ENCODE measurements at places on chromosomes 12 and 14. TPM values are rescaled to one million over a fixed set of nuclear protein-coding genes. Genes with fewer than 3 reads are reported as not detected.
A peak's percentile ranks its signal among the peaks of the same experiment; 100 is the strongest.

Gene ACACB
- polyA plus RNA-seq: not detected

Gene USP44
- 5.5 TPM for polyA plus RNA-seq

Gene RD3L
- not detected for polyA plus RNA-seq

Gene CLEC9A
- polyA plus RNA-seq: not detected

Gene FOXM1
- polyA plus RNA-seq: not detected

Gene SLC10A1
- polyA plus RNA-seq: 0.12 TPM

Gene RPL36AL
- 512 TPM for polyA plus RNA-seq

DNA sequence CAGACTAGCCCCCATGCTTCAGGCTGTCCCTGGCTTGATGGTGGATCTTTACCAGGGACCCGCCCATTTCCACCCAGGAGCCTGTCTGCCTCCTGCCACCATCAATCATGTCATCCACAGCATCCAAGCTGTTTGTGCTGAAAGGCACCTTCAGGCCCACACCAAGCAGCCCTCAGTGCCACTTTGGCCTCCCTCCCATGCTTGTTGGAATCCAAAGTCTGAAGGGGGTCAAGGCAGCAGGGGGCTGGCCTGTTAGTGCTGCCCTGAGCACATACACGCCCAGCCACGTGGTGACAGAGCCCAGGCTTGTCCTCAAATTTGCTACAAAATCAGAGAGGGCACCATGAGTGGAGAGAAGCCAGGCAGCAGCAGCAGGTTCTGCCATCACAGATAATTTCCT, 1146.8 kb downstream of the FSCB start:
- H3K27ac ChIP-seq: no peak overlapping the region
- H3K36me3 ChIP-seq: no peaks in the 10 kb centered on the region
- DNase-seq: no peak
- H3K4me1 ChIP-seq: no peaks in the 10 kb centered on the region

- no peaks in the 10 kb centered on the region for H3K36me3 ChIP-seq
- DNase-seq: no peak
- peaks cover 36% of the 10 kb centered on the region for H3K27me3 ChIP-seq
- no peak overlapping the region for H3K27ac ChIP-seq
Measured at GRCh38 chr14:24388474-24389179, 10.2 kb upstream of the NYNRIN start.

- H3K27ac ChIP-seq: no peak overlapping the region
- peaks cover 6% of the 10 kb centered on the region for H3K4me1 ChIP-seq
- H3K4me3 ChIP-seq: no peak overlapping the region
- H3K36me3 ChIP-seq: no peaks in the 10 kb centered on the region
- peaks cover 28% of the 10 kb centered on the region for H3K27me3 ChIP-seq
Measured at GRCh38 chr12:29781188-29781587, 2.6 kb downstream of the TMTC1 start.

DNA sequence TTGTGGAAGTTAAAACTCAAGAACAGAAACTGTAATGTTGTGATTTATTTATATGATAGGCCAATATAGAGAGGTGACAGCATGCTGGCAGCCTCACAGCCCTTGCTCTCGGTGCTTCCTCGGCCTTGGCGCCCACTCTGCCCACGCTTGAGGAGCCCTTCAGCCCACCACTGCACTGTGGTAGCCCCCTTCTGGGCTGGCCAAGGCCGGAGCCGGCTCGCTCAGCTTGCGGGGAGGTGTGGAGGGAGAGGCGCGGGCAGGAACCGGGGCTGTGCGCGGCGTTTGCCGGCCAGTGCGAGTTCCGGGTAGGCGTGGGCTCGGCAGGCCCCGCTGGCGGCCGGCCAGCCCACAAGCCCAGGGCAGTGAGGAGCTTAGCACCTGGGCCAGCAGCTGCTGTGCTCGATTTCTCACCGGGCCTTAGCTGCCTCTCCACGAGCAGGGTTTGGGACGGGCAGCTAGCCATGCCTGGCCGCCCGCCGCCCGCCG, 65.8 kb upstream of the SLC8A3 start:
- H3K4me3 ChIP-seq: peak overlapping the region; percentile 75
- H3K27ac ChIP-seq: no peak overlapping the region
- DNase-seq: peak; percentile 1
- peaks cover 66% of the 10 kb centered on the region for H3K27me3 ChIP-seq

DNA sequence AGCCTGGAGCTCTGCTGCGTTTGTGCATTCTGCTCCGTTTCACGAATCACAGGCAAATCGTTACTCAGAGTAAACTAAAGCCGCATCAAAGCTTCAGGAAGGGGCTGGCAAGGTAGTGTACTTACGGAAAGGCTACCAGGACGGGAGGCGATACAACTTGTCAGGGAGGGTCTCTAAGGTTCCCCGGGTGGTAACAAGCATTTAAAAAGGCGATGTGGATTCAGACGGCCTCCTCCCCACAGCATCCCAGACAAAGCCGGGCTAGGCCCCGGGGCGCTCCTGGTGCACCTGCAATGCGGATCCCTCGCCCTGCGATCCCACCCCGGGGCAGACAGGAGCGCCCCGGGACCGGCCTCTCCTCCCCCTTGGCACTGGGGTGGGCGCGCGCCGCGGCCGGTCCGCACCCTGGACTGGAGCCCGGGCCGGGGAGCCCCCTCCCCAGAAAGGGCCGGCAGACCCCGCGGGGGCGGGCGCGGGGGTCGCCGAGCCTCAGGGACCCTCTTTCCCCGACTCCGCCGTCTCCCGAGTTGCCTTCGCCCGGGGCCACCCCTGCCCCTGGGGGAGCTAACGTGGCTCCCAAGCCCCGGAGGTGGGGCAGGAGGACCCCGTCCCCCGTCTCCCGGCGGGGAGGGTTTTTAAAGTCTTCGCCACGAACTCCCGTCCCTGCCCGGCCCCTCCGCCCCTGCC, 718 bp downstream of the CCDC92 start:
- H3K27ac ChIP-seq: peak overlapping the region; percentile 23
- DNase-seq: peak; percentile 29
- no peaks in the 10 kb centered on the region for H3K27me3 ChIP-seq
- peaks cover 10% of the 10 kb centered on the region for H3K36me3 ChIP-seq

GRCh38 chr12:109685574-109686447, 27.8 kb upstream of the FAM222A start:
- no peak overlapping the region for H3K4me3 ChIP-seq
- no peak for DNase-seq
- peaks cover 18% of the 10 kb centered on the region for H3K27me3 ChIP-seq

- peaks cover 20% of the 10 kb centered on the region for H3K36me3 ChIP-seq
- H3K4me3 ChIP-seq: no peak overlapping the region
- DNase-seq: no peak
- no peak overlapping the region for H3K27ac ChIP-seq
- H3K4me1 ChIP-seq: no peaks in the 10 kb centered on the region
Measured at GRCh38 chr12:124326871-124327270, 32.0 kb downstream of the RFLNA start.

DNA sequence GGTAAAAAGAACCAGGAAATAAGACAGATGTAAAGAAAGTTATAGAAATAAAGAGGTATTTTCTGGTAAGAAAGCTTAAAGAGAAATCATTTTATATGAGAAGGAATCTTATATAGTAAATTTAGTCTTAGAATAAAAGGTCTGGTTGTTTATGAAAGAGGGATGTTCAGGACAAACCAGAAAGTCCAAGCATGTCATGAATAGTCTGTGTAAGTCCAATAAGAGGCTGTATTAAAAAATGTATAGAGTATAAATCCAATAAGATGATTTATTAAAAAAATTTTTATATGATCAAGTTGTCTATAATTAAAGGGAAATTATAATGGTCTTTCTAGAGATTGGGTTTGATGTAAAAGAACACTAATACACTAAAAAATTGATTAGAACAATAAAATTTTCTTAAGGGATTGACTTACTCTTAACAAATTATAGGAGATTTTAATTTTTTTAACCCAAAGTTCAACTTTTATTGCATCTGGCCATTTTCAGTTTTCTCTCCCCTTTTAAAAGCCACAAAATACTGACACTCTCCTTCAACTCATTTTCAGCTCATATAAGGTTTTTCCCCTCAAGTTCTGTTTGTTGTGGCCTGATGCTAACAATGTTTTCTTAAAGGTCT, 35.1 kb downstream of the ST8SIA1 start:
- no peaks in the 10 kb centered on the region for H3K36me3 ChIP-seq
- H3K27ac ChIP-seq: no peak overlapping the region
- DNase-seq: no peak
- H3K27me3 ChIP-seq: no peaks in the 10 kb centered on the region
- no peak overlapping the region for H3K4me3 ChIP-seq

DNA sequence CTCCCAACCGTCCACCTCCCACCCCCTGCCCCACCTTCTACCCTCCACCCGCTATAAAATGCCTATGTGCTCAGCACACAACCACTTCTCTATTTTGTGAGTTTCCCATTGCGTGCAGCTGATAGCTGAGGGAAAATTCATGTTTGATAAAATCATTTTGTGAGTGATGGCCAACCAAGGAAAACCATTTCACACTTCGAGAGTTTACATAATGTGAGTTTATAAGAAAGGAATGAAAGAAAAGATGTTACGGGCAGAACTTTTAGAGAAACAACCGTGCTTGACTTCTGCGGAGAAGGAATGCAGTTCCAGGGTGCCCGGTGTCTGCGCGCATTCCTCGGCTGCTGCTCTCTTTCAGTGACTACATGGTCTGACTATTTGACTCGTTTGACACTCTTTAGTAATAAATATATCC, 140.9 kb downstream of the EFCAB11 start:
- no peak overlapping the region for H3K4me3 ChIP-seq
- no peaks in the 10 kb centered on the region for H3K36me3 ChIP-seq

- peak overlapping the region; percentile 89 for H3K27ac ChIP-seq
- H3K36me3 ChIP-seq: no peaks in the 10 kb centered on the region
- DNase-seq: peak; percentile 43
- H3K27me3 ChIP-seq: no peaks in the 10 kb centered on the region
- peak overlapping the region; percentile 83 for H3K4me3 ChIP-seq
Measured at GRCh38 chr14:42428996-42429395, 822.3 kb downstream of the LRFN5 start.

DNA sequence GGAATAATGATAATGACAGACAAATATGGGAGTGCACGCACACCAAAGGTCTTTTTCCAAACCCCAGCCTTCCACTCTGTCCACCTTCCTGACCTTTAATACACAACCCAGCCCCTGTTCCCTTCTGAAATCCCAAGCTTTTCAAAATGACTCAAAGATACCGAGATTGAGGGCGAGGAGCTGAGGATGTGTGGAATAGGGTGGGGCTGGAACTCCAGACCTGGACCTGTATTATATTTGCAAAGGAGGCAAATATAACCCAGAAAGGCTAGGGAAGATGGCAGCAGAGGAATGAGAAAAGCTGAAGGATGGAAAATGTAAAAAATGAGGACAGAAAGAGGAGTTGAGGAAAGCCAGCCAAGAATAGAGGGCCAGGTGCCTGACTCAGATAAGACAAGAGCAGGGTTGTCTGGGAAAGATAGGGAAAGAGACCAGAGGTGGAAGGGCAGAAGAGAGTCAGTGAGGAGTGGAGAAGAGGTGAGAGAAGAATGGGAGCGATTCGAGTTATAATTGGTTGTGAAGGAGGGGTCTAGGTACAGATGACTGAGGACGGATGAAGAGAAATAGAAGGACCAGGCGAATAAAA, 1.0 kb upstream of the PTMS start:
- H3K4me1 ChIP-seq: peaks cover 30% of the 10 kb centered on the region
- H3K36me3 ChIP-seq: no peaks in the 10 kb centered on the region
- H3K27me3 ChIP-seq: peaks cover 49% of the 10 kb centered on the region
- H3K27ac ChIP-seq: no peak overlapping the region

DNA sequence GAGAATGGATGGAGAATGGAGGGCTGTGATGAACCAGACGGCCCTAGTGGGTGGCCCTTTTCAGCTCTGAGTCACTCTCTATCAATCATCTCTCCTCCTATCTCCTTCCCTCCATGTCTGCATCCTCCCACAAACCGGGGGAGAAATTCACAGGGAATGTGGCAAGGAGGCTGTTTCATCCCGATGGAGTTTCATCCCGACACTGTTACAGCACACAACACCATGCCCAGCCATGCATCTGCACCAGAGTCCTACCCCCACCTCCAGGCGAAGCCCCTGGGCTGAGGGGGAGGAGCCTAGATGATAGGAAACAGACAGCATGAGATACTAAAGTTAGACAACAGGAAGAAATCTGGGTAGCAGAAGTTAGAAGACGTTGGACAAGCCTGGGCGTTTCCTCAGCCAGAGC, 20.8 kb downstream of the SLC8B1 start:
- peaks cover 14% of the 10 kb centered on the region for H3K4me1 ChIP-seq
- peaks cover 22% of the 10 kb centered on the region for H3K36me3 ChIP-seq
- no peak overlapping the region for H3K4me3 ChIP-seq
- H3K27ac ChIP-seq: no peak overlapping the region
- no peaks in the 10 kb centered on the region for H3K27me3 ChIP-seq

GRCh38 chr14:103260629-103261124, 73.4 kb upstream of the EIF5 start:
- peaks cover 40% of the 10 kb centered on the region for H3K27me3 ChIP-seq
- H3K4me3 ChIP-seq: peak overlapping the region; percentile 4
- no peak for DNase-seq

GRCh38 chr12:102573237-102573636, 92.9 kb upstream of the IGF1 start:
- no peaks in the 10 kb centered on the region for H3K36me3 ChIP-seq
- H3K27me3 ChIP-seq: peaks cover 38% of the 10 kb centered on the region
- no peaks in the 10 kb centered on the region for H3K4me1 ChIP-seq
- no peak for DNase-seq
- no peak overlapping the region for H3K4me3 ChIP-seq

GRCh38 chr12:27511031-27511722, 12.8 kb upstream of the PPFIBP1 start:
- peaks cover 4% of the 10 kb centered on the region for H3K4me1 ChIP-seq
- no peak for DNase-seq
- no peaks in the 10 kb centered on the region for H3K27me3 ChIP-seq
- no peak overlapping the region for H3K4me3 ChIP-seq

DNA sequence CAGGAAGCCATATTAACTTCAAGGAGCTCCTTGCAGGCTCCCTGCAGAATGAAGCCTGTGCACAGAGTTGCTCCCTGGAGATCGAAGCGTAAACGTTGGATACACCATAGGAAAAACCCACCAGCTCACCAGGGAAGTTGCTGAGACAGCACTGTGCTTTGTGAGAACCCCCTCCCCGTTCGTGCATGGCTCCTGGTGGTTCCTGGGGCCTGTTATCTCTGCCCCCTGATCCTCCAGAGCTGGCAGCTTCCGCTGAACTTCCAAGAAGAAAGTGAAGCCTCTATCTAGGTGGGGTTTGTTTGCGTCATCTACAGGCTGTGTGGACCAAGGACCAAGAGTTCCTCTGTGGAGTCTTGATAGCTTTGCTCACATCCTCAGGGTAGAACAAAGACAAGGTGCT, 2.4 kb upstream of the CCDC85C start:
- no peak overlapping the region for H3K4me3 ChIP-seq
- DNase-seq: no peak
- H3K36me3 ChIP-seq: no peaks in the 10 kb centered on the region
- H3K27me3 ChIP-seq: peaks cover 28% of the 10 kb centered on the region
- peaks cover 11% of the 10 kb centered on the region for H3K4me1 ChIP-seq

DNA sequence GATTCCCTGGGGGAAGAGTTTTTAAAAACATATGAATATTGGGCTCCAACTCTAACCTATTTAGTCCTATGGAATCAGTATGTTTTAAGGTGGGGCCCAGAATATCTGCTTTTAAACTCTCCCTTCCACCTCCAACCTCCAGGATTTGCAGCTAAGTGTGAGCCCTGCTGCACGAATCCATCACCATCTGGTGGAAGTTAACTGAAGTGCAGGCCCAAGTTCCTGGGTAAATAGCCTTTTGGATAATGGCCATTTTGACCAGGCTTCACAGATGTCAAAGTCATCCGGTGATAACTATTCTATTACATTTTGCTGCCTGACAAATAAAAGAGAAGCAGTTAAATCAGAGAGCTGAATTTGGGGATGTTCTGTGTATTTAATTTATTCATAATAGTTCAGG, 58.1 kb upstream of the RMST start:
- no peaks in the 10 kb centered on the region for H3K36me3 ChIP-seq
- H3K27me3 ChIP-seq: peaks cover 9% of the 10 kb centered on the region
- no peaks in the 10 kb centered on the region for H3K4me1 ChIP-seq
- H3K27ac ChIP-seq: no peak overlapping the region
- no peak overlapping the region for H3K4me3 ChIP-seq
- peak; percentile 9 for DNase-seq
